ENCODE measurements at places on chromosomes 6 and 20.

GRCh38 chr20:64159711-64160110 is 4.5 kb upstream of the MYT1 start:
- no peak for DNase-seq

DNA sequence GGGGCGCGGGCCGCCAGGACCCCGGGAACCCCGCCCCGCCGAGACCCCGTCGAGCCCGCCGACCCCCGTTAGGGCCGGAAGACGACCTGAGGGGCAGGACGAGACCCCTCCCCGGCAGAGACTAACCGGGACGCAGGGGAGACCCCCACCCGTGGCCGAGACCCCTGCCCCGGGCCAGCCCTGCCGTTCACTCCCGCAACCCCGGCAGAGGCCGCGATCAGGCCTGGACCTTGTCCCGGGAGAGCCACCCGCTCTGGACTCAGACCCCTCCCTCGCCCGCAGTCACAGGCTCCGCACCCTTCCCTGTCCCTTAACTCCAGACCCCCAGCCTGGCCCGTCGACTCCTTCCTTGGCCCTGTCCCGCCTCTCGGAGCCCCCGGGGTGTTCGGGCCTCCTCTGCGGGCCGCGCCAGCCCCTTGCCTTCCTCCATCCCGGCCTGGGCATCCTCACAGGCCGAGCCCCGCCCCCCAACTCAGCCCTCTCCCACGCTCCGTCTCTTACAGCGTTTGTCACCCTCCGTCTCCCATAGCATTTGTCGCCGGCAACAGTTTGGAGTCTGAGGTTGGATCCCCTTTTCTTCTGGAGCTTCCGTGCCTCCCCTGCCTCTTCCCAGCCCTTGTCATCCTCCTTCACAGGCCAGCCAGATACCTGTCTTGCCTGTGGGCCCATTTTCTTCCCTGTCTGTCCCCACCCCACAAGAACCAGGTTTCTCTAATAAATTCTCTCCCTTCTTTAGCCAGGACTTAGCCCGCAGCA is 569 bp downstream of the TCEA2 start:
- DNase-seq = peak; percentile 46

DNA sequence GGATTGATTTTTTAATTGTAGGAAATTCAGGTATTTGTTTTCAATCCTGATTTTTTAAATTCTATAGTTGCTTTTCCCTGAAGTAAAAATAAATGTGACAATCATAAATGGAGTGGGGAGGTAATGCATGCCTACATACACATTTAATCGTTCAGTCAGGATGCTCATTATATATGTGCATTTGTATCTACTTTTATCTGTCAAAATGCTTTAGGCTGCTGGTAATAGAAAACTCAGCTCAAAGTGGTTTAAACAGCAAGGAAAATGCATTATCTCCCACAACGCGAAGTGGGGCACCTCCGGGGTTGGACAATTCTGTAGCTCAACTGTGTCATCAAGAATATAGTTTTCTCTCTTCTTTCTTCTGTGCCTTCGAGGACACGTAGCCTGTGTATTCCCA is 116.4 kb upstream of the SASH1 start:
- DNase-seq = no peak

DNA sequence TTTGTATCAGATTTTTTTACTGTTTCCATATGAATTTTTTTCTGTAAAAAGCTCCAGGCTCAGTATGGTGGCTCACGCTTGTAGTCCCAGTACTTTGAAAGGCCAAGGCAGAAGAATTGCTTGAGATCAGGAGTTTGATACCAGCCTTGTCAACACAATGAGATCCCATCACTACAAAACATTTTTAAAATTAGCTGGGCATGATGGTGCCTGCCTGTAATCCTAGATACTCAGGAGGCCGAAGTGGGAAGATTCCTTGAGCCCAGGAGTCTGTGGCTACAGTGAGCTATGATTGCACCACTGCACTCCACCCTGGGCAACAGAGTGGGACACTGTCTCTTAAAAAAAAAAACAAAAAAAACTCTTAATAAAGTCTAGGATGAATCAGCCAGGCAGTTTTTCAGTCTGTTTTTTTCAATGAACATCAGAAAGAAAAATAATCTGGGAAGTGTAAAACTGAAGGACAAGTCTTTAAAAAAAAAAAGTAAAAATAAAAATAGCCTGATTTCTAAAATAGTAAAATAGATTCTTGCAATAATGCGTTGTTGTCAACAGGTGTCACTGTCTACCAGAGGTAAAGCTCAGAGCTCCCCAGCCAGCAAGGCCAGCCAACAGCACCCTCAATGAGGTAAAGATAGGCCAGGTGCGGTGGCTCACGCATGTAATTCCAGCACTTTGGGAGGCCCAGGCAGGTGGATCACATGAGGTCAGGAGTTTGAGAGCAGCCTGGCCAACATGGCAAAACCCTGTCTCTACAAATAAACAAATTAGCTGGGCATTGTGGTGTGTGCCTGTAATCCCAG is 9.3 kb upstream of the ATG5 start:
- peak; percentile 61 for DNase-seq

GRCh38 chr6:41072836-41073202 is at the start of gene NFYA:
Gene NFYA, plus strand, starts transcription at chr6:41072974. Its CDS starts 6,116 bp downstream, at chr6:41079090.
- DNase-seq = peak; percentile 100

GRCh38 chr20:63509088-63509564 is 10.2 kb upstream of the EEF1A2 start:
- DNase-seq = no peak

GRCh38 chr6:19669206-19669605 is 168.0 kb upstream of the ID4 start:
- no peak for DNase-seq

DNA sequence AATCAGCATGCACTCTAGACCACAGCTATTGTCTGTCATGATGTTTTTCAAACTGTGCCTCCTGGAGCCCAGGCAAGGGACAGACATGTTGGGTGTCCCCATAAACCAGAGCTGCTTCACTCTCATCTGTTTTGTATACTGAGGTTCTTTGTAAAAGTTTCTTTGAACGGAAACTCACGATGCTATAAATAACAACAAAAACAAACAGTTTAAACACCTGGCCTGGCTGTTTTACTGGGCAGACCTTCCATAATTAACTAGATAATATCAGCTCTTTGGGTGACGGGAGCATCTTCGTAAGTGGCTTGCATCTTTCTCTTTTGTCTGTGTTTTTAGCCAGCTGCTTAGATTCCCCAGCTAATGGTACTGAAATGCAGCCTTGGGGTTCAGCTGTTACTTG is 190.3 kb downstream of the ZDHHC14 start:
- no peak for DNase-seq

DNA sequence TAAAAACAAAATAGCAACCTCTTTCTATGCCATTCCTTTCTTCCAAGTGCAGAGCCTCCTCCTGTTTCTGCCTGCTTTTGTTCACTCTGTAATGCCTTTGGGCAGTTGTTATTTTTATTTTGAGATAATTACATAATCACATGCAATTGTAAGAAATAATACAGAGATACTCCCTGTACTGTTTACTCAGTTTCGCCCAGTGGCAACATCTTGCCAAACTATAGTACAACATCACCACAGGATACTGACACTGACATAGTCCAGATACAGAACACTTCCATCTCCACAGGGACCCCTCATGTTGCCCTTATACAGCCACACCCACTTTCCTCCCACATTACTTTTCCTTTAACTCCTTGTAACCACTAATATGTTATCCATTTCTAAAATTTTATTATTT is 59.7 kb downstream of the BANF2 start:
- no peak for DNase-seq

Data from WTC11 (cell line).